ENCODE measurements at places on chromosomes 1 and 21. TPM values are rescaled to one million over a fixed set of nuclear protein-coding genes. Genes with fewer than 3 reads are reported as not detected.

KRTAP20-4 gene
- not detected for total RNA-seq

HNRNPCL2 gene
- total RNA-seq, result not detected

ADAMTS1 gene
- total RNA-seq, result 102 TPM

THEM5 gene
- total RNA-seq, result not detected

E2F2 gene
- 0.24 TPM for total RNA-seq

C1orf56 gene
- 3.6 TPM for total RNA-seq

STRIP1 gene
- total RNA-seq, result 51.7 TPM

FABP3 gene
- 146 TPM for total RNA-seq

UBL4B gene
- total RNA-seq, result 7.5 TPM

TMEM240 gene
- total RNA-seq, result 4.7 TPM
